RKO (cell line): ENCODE measurements at places on chromosomes 4 and X.
A peak's percentile ranks its signal among the peaks of the same experiment; 100 is the strongest.

DNA sequence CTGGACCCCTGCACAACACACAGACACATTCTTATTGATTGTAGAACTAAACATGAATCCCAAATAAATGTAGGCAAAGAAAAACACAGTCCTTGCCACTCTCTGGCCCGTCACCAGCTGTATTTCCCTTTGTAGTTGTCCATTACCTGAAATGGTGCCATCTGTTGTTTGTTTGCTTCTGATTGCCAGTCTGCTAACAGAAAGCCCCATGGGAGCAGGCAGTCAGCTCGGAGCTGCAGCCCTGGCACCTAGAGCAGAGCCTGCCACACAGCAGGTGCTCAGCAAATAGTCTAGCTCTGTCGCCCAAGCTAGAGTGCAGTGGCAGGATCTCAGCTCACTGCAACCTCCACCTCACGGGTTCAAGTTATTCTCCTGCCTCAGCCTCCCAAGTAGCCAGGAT, 28.9 kb downstream of the CPLX1 start:
- no peak for DNase-seq

DNA sequence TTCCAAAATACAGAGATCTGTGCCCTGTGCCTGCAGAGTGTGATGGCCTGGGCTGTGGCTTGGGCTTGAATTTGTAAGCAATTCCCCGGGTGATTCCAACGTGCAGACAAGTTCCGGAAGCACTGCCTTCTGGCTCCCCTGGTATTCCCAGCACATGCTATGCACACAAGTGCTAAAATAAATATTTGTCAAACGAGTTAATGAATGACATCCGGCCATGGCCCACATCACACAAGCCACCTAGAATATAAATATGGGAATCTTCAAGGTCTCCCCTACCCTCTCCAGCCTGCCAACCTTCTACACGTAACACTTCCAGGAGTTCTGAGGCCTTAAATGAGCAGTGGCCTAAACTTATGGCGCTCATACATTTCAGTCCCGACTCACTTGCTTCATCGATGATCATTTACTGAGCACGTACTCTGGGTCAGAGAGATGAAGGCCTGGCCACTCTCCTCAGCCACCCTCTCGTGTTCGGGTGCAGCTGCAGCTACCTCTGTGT, 21.3 kb downstream of the DCTD start:
- no peak for DNase-seq

- no peak for DNase-seq
Observed at GRCh38 chrX:149691794-149692193, 20.1 kb upstream of the MAGEA11 start.

- DNase-seq: no peak
Observed at GRCh38 chrX:47564438-47565085, 3.6 kb downstream of the ARAF start.

- DNase-seq: peak; percentile 72
Observed at GRCh38 chrX:31658360-31658759, 586.5 kb upstream of the FTHL17 start.

- DNase-seq: peak; percentile 69
Observed at GRCh38 chr4:120517966-120518365, 404.6 kb downstream of the PRDM5 start.
